ENCODE measurements at places on chromosomes 12 and 14. TPM values are rescaled to one million over a fixed set of nuclear protein-coding genes. Genes with fewer than 3 reads are reported as not detected.

DNA sequence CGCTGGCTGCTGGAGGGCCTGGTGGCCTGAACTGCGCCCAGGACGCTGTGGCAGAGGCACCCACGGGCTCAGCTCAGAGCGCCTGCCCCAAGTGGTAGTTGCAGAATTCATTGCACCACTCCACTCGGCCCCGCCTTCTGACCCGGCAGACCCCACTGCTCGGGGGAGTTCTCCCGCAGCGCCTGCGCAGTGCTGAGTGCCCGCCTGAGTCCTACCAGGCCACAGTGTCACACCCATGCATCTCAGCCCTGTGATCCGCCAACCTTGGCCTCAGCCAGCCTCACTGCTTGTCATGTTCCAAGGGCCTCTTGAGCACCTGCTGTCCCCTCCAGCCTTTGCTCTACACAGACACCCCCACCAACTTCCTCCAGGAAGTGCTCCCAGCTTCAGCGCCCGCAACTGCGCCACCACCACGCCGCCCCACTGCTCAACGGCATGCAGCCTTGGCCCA is 12.2 kb downstream of the DEGS2 start:
- peak; percentile 60 for DNase-seq

DNA sequence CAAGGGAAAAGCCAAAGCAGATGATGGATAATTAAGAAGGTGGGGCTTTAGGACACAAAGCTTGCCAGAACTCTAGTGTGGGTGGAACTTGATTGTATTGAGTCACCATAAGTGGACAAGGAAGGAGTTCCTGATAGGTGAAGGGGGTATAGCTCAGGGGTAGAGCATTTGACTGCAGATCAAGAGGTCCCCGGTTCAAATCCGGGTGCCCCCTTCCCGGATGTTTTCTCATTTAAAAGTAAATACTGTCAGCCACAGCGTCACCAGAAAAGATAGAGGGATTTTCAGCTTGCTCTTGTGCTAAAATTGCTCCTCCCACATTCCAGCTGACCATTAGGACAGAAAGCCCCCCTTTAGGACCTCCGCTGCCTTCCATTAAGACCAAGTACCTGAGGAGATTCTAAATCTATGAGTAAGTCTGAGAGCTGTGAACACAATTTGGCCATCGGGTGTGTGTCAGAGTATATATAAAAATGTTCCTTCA is 36.6 kb downstream of the DCAF4 start:
- DNase-seq: no peak

- no peak for DNase-seq
Observed at GRCh38 chr12:52673217-52673616, 7.0 kb downstream of the KRT1 start.

DNA sequence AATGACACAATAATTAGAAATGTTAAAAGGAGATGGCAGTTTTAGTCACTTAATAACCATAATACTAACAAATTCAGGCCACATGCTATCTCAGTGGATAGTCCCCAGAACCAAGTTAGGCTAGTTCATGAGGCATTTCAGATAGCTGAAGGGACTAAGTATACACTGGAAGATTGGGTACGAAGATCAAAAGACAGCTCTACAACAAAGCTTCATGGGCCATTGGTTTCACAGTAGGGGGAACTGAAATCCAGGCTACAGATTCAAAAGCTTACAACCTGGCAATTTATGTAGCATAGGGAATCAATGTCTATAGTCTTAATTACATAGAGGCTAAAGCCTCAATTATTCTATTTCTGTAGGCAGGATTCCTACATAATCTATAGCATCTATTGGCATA is 343.0 kb downstream of the RGS6 start:
- DNase-seq: no peak

- DNase-seq: no peak
Observed at GRCh38 chr12:49584591-49584990, 16.6 kb upstream of the MCRS1 start.

GRCh38 chr12:53115112-53115890 is 12.0 kb downstream of the SOAT2 start:
- no peak for DNase-seq

GRCh38 chr12:111124183-111124582 is 203.8 kb upstream of the MYL2 start:
- DNase-seq: no peak

DNA sequence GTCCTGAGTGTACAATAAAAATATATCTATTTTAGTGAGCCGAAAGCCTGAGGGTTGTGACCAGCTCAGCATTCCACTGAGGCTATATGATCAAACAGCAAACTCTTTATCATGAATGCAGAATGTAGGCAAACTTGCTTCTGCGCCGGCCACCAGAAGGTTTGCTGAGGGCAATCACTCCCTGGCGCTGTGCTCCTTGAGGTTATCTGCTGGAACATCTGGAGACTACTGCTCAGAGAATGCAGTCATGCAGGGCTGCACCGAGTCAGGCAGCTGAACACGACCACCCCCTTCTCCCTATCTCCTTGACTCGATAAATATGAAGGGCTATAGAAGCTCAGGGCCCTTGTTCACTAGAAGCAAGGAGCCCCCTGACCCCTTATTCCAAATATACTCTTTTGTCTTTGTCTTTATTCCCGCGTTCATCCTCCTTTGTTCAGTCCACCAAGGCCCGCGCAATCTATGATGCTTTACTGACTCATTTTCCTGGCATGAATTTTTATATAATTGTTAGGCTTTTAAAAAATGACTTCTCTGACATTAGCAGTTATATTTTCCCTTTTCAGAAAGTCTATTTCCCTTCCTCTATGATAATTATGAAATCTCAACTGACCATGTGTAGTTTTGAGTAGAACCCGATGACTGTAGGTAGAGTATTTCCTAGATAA is 1089.3 kb downstream of the SLC16A7 start:
- DNase-seq: no peak

CLEC14A gene
- 4.3 TPM for total RNA-seq

LMNTD1 gene
- total RNA-seq: not detected

BHLHE41 gene
- 41.0 TPM for total RNA-seq

Measured in mucosa of descending colon (tissue), 3 donors.